ENCODE measurements at places on chromosomes 11 and 22. TPM values are rescaled to one million over a fixed set of nuclear protein-coding genes. Genes with fewer than 3 reads are reported as not detected.

The CHRNA10 gene
- total RNA-seq, result 0.66 TPM

The BCR gene
- 176 TPM for total RNA-seq

The CASP5 gene
- total RNA-seq, result 0.09 TPM

The PDE2A gene
- total RNA-seq, result 10.2 TPM

The AP2A2 gene
- total RNA-seq, result 37.9 TPM

The CRYBA4 gene
- not detected for total RNA-seq

The TRIM51 gene
- total RNA-seq, result not detected

The B4GALNT4 gene
- 2.5 TPM for total RNA-seq
